ENCODE measurements at places on chromosomes 12 and 14.

DNA sequence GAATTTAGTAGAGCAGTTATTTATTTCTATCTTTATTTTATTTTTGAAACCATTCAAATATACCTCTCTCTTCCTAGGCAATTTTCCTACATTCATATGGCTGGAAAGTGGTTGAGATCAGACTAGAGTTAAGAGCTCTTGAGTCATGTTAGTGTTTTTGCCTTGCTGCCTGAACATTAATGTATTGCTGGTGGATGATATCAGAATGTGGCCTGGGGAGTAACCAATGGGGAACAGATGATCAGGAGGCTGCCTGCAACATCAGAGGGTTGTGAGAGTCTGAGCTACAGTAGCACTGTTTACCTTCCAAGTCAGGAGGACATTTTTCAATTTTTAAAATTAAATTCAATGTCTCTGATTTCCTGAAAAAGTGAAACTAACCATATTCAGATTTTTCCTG lies 166.3 kb upstream of the TRHDE start:
- no peak for DNase-seq

DNA sequence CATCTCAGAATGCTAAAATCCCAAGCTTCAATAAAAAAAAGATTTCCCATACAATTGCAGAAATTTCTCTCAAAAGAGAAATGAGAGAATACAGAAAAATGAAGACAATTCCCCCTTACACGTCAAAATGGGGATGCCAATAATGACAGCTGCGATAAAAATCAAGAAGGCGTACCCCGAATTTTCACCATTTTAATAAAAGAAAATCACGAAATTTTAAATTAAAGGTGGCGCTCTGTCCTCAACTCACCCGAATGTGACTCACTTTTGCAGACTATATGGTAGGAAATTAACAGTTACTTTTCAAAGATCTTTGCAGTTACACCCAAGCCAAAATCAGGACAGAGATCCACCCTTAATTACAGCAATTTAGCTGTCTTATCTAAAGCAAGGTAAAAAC lies 2.1 kb downstream of the ATP2B1 start:
- DNase-seq: no peak

GRCh38 chr12:118541934-118542333 lies 165.6 kb downstream of the SUDS3 start:
- no peak for DNase-seq

GRCh38 chr12:79615596-79616560 lies 74.9 kb downstream of the PAWR start:
- no peak for DNase-seq

- DNase-seq: no peak
These were observed 110.0 kb downstream of the ETV6 start for GRCh38 chr12:11759494-11759878.

- no peak for DNase-seq
These were observed 874 bp upstream of the RNU6-8 start for GRCh38 chr14:32203928-32204357.

DNA sequence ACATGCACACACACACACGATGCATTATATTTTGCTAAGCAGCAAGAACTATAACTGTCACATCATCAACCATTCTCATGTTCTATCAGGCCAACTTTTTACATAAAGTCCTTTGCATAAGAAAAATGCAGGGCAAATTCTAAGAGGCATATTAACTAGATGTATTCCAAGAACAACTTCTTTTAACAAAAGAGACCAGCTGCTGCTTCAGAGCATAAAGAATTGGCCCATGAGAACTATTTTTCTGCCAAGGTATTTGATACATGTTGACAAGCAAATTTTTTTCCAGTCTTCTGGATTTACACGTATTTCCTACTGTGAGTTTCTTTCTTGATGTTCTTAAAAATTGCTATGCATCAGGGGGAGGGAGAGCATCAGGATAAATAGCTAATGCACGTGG lies 27.2 kb downstream of the GLT8D2 start:
- no peak for DNase-seq

All from HAP-1 (cell line).